ENCODE measurements at places on chromosomes 16 and 17.
A peak's percentile ranks its signal among the peaks of the same experiment; 100 is the strongest.

DNA sequence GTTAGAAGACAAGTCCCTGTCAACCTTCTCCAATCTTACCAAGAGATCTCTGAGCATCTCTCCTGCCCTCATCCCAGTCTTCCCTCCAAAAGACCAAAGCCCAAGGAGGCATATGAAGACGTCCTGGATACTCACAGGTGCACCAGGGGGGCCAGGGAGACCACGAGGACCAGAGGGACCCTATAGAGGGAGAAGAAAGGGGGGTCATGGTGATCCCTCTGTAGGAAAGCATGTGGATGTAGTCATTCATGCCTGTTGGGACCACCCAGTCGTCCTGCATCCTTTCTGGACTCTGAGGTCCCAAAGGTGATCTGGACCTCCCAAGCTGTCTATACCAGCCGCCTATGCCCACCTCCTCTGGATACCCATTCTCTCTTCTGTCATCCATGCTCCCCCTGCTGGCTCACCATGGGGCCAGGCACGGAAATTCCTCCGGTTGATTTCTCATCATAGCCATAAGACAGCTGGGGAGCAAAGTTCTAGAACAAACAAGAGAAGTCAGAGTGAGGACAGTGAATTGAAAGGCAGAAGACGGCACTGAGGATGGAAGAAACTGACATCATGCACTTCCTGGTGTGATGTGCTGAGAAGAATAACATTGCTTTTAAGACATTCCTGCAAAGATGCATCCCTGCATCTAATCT, 3.3 kb downstream of the COL1A1 start:
- DNase-seq, result peak; percentile 60

GRCh38 chr17:78432226-78433012, 54.0 kb downstream of the PGS1 start:
- no peak for DNase-seq

DNA sequence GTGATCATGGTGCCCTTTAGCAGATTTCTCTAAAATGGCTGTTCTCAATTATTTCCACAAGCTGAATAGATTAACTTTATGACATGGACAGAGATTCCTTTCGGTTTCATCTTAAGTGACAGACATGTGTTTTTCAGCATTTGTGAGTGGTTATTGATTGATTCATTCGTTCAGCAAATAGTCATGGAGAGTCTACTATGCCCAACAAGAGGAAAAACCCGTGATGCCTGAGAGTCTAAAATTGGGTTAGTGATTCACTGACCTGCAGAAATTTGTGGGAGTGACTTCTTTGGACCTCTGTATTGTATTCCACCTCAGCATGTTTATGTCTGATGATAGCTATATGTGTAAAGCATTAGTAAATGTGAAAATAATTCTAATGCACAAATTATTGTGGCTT, 28.0 kb upstream of the DUSP14 start:
- DNase-seq, result no peak

GRCh38 chr16:78842950-78843349, 743.5 kb downstream of the WWOX start:
- no peak for DNase-seq

GRCh38 chr16:16073891-16074881, 124.8 kb downstream of the ABCC1 start:
- peak; percentile 20 for DNase-seq

GRCh38 chr17:27986805-27987684, 55.4 kb upstream of the NLK start:
- no peak for DNase-seq

GRCh38 chr17:27540318-27541101, 84.3 kb downstream of the KSR1 start:
- DNase-seq, result no peak

- peak; percentile 74 for DNase-seq
Observed at GRCh38 chr17:17300624-17301568, 2.3 kb upstream of the NT5M start.

DNA sequence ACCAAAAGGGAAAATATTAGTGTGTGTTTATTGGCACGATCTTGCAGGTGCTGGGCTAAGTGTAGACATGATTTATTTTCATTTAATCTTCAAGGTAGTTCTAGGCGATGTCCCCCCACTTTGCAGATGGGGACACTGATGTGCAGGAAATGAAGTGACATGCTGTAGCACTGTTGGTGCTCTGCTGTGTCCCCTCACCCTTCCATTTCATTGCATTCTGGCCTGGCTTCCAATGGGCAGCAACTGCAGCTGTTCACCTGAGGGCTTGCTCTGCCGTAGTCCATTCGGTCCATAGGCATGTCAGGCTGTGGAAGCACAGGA, 123.9 kb downstream of the PRKCB start:
- DNase-seq, result no peak

GRCh38 chr16:68739964-68740627, 3.0 kb downstream of the CDH1 start:
- peak; percentile 27 for DNase-seq

All from OCI-LY7 (cell line).